ENCODE measurements at places on chromosomes 4 and X. TPM values are rescaled to one million over a fixed set of nuclear protein-coding genes. Genes with fewer than 3 reads are reported as not detected.

GRCh38 chrX:134998246-134998645 is 7.5 kb downstream of the SMIM10 start:
- H3K4me1 ChIP-seq = no peaks in the 10 kb centered on the region
- no peak overlapping the region for H3K27ac ChIP-seq
- H3K27me3 ChIP-seq = no peaks in the 10 kb centered on the region
- no peak overlapping the region for H3K4me3 ChIP-seq
- no peak for DNase-seq
- H3K36me3 ChIP-seq = no peaks in the 10 kb centered on the region

MUC7 gene
- total RNA-seq = not detected

DNA sequence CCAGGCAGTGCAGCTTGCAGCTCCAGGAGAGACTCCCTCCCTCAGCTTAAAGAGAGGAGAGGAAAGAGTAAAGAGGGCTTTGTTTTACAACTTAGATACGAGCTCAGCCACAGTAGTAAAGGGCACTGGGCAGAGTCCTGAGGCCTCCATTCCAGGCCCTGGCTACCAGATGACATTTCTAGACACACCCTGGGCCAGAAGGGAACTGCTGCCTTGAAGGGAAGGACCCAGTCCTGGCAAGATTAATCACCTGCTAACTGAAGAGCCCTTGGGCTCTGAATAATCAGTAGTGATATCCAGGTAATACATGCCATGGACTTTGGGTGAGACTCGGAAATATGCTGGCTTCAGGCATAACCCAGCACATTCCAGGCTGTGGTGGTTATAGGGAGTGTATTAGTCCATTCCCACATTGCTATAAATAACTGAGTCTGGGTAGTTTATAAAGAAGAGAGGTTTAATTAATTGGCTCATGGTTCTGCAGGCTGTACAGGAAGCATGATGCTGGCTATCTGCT is 15.3 kb upstream of the SLC16A2 start:
- no peaks in the 10 kb centered on the region for H3K4me1 ChIP-seq
- no peak for DNase-seq
- no peak overlapping the region for H3K4me3 ChIP-seq
- no peak overlapping the region for H3K27ac ChIP-seq

- H3K4me1 ChIP-seq = no peaks in the 10 kb centered on the region
- DNase-seq = no peak
- no peaks in the 10 kb centered on the region for H3K36me3 ChIP-seq
- H3K4me3 ChIP-seq = no peak overlapping the region
- H3K27ac ChIP-seq = no peak overlapping the region
These were observed 1382.0 kb downstream of the FAM133A start for GRCh38 chrX:95055991-95056390.

DNA sequence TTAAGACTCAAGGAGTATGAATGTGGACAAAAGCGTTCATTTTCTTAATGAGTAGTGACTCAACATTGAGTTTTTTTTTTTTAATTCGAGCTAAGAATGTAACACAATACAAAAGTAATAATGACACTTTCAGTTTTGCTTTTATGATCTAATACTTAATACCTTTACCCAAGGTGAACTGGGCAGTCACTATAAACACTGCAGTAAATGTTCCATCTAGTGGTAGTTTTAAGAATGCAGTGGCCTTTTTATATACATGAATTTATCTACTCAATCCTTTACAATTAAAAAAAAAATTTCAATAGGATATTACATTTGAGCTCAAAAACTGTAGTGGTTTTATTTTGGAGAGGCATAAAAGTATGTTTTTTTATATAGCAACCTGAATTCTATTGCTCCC is 33.9 kb downstream of the PDK3 start:
- H3K36me3 ChIP-seq = no peaks in the 10 kb centered on the region
- H3K4me3 ChIP-seq = no peak overlapping the region
- no peak for DNase-seq
- H3K27ac ChIP-seq = no peak overlapping the region

CRMP1 gene
- 3.0 TPM for total RNA-seq

HS3ST1 gene
- total RNA-seq = 4.9 TPM

TMEM164 gene
- 19.5 TPM for total RNA-seq

TIMM8A gene
- 2.8 TPM for total RNA-seq

METAP1 gene
- 58.1 TPM for total RNA-seq

GRCh38 chr4:73727685-73728084 is 12.7 kb upstream of the CXCL8 start:
- H3K27me3 ChIP-seq = no peaks in the 10 kb centered on the region
- H3K36me3 ChIP-seq = no peaks in the 10 kb centered on the region
- no peaks in the 10 kb centered on the region for H3K4me1 ChIP-seq
- H3K4me3 ChIP-seq = no peak overlapping the region
- no peak overlapping the region for H3K27ac ChIP-seq
- DNase-seq = no peak

GRCh38 chrX:134144231-134144630 is 92.8 kb upstream of the CCDC160 start:
- no peaks in the 10 kb centered on the region for H3K4me1 ChIP-seq
- H3K27ac ChIP-seq = no peak overlapping the region
- H3K27me3 ChIP-seq = no peaks in the 10 kb centered on the region
- H3K4me3 ChIP-seq = no peak overlapping the region
- DNase-seq = no peak
- no peaks in the 10 kb centered on the region for H3K36me3 ChIP-seq

DNA sequence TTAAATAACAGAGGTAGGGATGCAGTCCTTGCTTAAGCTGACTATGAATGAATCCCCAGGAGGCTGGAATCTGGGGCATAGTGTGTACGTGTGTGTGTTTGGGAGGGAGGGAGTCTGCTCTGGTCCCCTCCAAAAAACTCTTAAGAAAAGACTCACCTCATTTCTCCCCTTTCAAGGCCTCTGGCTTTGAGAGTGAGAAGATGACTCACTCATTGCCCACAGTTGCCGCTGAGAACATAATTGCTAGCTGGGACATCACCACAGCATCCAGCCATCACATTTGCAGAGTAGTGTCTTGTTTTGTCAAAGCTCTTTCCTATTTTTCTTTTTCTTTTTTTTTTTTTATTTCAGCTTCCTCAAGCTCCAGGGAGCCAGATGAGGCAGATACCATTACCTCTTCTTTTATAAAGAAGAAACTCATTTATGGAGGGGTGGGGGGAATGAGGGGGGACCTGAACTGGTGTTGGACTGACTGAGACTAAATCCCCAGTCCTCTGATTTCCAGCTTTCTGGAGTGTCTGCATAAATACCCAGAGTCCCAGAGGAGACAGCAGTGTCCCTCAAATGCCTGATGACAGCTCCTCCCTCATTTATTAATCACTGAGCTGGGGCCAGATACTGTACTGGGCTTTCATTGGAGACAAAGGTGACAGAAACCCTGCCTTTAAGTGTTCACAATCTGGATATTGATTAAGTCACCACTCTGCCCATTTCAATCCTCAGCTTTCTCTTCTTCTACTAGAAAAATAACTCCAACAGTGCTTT is 61.9 kb upstream of the LAS1L start:
- H3K27ac ChIP-seq = peak overlapping the region; percentile 81
- no peaks in the 10 kb centered on the region for H3K27me3 ChIP-seq
- H3K4me1 ChIP-seq = no peaks in the 10 kb centered on the region
- H3K36me3 ChIP-seq = no peaks in the 10 kb centered on the region
- no peak overlapping the region for H3K4me3 ChIP-seq

DNA sequence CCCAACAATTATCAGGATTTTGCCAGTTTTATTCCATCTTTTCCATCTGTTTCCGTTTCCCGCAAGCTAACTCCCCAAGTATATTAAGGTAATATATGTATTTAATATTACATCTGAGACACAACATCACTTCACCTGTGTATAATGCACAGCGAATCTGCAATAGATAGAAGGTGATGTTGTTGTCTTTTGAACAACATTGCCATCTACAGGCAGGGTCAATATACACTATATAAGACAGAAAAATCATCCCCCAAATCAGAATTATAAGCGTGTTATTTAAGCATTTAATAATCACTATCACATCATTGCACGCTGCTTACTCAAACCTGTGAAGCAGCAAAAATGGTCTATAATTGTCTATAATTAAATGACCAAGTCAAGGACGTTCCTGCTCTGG is 1115.5 kb downstream of the NLGN4X start:
- H3K4me3 ChIP-seq = no peak overlapping the region
- DNase-seq = no peak
- H3K4me1 ChIP-seq = no peaks in the 10 kb centered on the region
- no peaks in the 10 kb centered on the region for H3K36me3 ChIP-seq
- no peak overlapping the region for H3K27ac ChIP-seq

PABPC1L2B gene
- not detected for total RNA-seq

- H3K27ac ChIP-seq = no peak overlapping the region
- DNase-seq = peak; percentile 67
- H3K27me3 ChIP-seq = peaks cover 3% of the 10 kb centered on the region
- no peaks in the 10 kb centered on the region for H3K4me1 ChIP-seq
- H3K36me3 ChIP-seq = no peaks in the 10 kb centered on the region
These were observed 18.7 kb upstream of the TMEM192 start for GRCh38 chr4:165131247-165131832.

DNA sequence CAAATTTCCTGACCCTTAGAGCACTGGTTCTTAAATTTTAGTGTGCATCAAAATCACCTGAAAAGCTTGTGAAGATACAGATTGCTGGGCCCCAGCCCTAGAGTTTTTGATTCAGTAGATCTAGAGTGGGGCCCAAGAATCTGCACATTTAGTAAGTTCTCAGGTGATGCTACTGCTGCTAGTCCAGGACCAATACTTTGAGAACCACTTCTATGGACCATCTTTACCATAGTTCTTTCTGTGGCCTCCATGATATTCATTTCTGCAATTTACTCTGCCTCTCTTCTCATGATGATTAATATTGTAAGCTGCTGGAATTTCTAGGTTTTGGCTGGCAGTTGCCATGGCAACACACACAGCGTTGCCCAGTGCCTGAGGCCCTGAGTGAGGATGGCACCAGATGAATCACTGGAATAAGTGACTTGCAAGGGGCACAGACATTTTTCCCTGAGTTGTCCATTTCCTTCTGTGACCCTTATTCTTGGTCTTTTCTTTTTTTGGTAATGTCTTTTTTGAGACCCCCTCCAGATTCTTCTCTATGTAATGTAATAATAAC is 83.6 kb downstream of the PPP1R2C start:
- no peaks in the 10 kb centered on the region for H3K27me3 ChIP-seq
- no peak overlapping the region for H3K27ac ChIP-seq
- H3K4me1 ChIP-seq = no peaks in the 10 kb centered on the region
- no peaks in the 10 kb centered on the region for H3K36me3 ChIP-seq

- H3K4me3 ChIP-seq = no peak overlapping the region
- peak; percentile 46 for DNase-seq
- no peak overlapping the region for H3K27ac ChIP-seq
- H3K27me3 ChIP-seq = no peaks in the 10 kb centered on the region
- H3K4me1 ChIP-seq = no peaks in the 10 kb centered on the region
These were observed 76.0 kb downstream of the INTS6L start for GRCh38 chrX:135596495-135596894.

HSFX2 gene
- not detected for total RNA-seq

HMX1 gene
- not detected for total RNA-seq

- H3K4me3 ChIP-seq = no peak overlapping the region
- no peak overlapping the region for H3K27ac ChIP-seq
- H3K36me3 ChIP-seq = no peaks in the 10 kb centered on the region
- DNase-seq = no peak
These were observed 2352.3 kb downstream of the PCDH7 start for GRCh38 chr4:33072298-33073089.

DNA sequence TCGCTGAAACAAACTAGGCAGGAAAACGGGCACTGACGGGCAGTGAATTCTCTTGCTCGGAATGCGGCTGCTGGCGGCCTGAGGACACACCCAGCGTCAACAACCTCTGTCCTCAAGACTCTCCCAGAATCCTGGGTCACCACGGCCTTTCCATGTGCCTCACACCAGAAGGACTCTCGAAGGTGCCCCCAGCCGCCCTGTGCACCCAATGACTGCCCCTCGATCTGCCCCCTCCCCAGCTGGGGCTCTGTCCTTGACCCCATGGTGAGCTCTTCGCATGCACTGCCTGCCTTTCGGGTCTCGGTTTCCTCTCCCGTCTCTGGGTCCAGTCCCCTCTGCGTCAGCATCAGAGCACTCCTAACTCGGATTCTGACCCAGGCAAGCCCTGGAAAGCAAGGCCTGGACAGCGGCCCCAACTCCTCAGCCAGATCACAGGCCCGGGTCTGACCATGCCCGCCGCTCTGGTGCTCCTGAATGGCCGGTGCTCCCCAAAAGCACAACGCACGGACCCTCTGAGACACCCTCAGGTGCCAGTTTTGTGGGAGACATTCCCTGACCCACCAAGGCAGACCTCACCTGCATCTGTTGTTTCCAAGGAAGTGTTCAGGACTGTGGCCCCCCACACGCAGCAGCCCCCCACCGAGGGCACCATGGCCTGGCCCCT is 56.0 kb downstream of the ACOX3 start:
- no peak overlapping the region for H3K4me3 ChIP-seq
- no peaks in the 10 kb centered on the region for H3K27me3 ChIP-seq
- no peaks in the 10 kb centered on the region for H3K4me1 ChIP-seq
- no peak for DNase-seq
- H3K27ac ChIP-seq = no peak overlapping the region
- H3K36me3 ChIP-seq = peaks cover 10% of the 10 kb centered on the region

DNA sequence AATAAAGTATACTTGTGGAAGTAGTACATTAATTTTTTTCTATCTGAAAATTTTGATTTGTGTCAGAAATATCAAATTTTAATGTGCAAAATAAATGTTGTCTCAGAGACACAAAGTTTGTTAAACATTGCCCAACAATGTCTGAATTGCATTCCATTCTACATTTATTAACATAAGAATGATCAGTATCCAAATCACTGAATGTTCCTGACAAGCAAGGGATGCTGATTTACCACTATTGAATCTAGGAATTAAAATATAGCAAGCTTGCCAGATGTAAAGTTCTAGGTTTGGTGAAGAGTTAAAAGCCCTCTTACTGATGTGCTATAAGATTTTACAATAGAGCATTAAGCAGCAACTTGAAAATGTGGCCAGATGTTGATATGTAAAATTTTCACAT is 489.2 kb upstream of the CTSO start:
- no peak overlapping the region for H3K4me3 ChIP-seq
- no peak for DNase-seq
- no peaks in the 10 kb centered on the region for H3K4me1 ChIP-seq
- H3K36me3 ChIP-seq = no peaks in the 10 kb centered on the region
- H3K27ac ChIP-seq = no peak overlapping the region
- H3K27me3 ChIP-seq = no peaks in the 10 kb centered on the region

- no peaks in the 10 kb centered on the region for H3K4me1 ChIP-seq
- DNase-seq = no peak
- H3K4me3 ChIP-seq = no peak overlapping the region
- no peak overlapping the region for H3K27ac ChIP-seq
These were observed 14.5 kb downstream of the AFP start for GRCh38 chr4:73450398-73451004.

RS1 gene
- total RNA-seq = not detected

Measured in transverse colon (tissue), 4 donors.